NCI-H1105 (cell line): ENCODE measurements at places on chromosomes 1 and 21.

- DNase-seq, result no peak
Measured at GRCh38 chr1:85001742-85002141, 4.8 kb upstream of the MCOLN2 start.

DNA sequence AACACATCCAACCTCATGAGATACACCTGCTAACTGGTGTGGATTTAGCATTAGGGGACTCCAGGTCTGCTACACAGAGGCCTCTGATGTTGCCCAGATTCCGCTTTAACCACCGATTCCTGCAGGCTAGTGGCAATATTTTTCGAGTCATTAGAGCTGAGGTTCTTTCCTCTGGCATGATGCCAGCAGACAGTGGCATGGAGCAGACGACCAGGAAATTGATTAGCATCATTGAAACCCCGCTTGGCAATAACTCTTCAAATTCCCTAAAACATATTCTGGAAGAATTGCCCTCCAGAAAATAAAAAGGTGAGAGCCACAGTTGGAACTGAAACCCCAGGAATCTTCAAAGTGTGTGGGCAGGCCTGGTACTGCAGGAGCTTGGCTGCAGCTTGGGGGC is 28.4 kb upstream of the ETV3 start:
- DNase-seq, result no peak

DNA sequence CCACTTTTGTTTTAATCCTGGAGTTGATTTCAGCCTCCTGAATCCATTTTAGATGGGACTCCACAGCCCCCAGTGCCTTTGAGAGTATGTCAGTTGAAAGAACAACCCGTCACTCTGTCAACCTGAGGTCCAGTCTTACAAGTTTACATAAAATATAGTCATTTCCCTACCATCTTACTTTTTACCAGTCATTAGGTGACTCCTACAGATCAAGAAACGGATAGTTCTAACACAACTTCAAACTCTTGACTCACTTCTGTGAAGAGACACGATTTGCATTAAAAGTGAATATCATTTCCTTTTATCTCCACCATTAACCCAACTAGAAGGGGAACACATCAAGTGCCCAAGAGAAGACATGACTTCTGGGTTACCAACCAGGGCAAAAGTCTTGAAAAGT is 147.1 kb downstream of the NTPCR start:
- no peak for DNase-seq

- peak; percentile 86 for DNase-seq
Measured at GRCh38 chr1:5099558-5099957, 445.1 kb downstream of the AJAP1 start.

DNA sequence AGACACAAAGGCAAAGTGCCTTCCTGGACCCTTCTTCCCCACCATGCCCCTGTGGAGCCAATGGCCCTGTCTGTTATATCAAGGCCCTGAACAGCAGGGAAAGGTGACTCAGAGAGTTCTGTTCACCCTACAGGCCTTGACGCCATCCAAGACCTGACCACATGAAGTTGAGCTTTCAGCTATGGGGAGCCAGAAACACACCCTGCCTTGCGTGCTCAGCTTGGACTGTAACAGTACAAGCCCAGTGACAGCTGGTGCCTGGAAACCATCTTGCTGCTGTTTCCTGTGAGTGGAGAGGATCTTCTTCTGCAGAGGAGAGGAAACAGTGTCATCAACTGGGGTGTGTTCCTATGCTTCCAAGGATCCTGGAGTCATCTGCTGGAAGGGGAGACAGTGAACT is 165.0 kb upstream of the IRF2BP2 start:
- DNase-seq, result no peak

DNA sequence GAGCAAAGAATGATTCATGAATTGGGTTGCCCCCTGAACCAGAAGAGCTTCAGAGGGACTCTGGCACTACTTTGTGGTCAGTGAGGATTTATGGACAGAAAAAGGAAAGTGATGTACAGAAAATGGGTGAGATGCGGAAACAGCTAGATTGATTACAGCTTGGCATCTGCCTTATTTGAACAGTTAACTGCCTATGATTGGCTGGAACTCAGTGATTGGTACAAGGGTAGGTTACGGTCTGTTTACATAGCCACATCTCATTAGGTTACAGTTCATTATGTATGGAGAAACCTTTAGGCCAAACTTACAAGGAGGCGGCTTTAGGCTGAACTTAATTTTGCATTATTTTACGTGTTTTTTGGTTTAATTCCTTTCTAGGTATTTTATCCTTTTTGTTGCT is 29.0 kb upstream of the RHOU start:
- no peak for DNase-seq

DNA sequence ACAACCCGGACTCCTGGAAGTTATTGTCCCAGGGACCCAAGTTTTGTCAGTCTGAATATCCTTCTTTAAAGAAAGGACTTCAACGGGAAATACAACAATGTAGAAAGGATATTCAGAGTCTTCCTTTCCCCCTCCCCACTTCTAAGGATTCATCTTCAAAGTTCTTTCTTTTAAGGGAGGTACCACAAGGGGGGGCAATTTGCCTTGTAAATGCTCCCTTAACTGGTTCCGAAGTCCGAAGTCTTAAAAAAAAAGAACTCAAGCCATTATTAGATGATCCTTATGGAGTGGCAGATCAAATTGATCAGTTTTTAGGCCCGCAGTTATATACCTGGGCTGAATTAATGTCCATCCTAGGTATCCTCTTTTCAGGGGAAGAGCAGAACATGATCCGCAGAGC is 47.0 kb downstream of the SERINC2 start:
- no peak for DNase-seq

DNA sequence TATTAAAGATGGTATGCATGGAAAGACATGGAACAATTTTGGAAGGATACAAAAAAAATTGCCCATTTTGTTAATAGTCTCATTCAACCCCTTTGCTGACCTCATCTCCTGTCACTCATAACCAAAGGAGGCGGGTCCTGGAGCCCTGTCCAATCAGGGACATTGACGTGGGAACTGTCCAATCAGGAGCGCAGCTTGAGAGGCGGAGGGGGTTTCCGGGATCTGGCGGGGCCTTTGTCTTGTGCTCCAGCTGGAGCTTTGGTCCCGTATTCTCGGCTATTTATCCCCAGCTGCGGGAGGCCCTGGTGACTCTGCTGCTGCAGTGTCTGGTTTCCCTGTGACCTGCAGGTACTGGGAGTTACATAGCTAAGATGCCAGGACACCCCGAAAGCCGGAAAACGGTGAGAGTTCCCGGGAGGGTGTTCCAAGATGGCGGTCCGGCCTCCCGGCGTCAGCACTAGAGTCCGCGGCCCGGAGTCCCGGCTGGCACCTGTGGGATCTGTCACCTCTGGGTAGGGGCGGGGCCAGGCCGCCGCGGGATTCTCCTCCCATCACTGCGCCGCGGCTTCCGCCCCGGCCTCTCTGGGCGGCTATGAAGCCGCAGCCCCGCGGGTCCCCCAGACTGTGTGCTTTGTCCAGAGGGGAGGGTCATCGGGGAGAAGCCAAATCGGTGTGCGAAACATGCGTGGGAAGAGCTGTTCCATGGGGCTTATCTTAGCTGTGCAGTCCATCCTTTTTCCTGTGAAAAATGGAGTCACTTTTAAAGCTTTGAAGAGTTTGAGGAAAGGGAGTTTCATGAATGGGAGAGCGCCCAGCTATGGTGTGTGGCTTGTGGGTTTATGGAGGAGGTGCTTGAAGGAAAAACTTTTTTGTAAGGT is at the start of gene ZNF678:
Gene ZNF678, plus strand, starts transcription at position 233 of the 878 bp plus-strand sequence. CDS start 87,436 bp downstream, outside the sequence.
- DNase-seq, result peak; percentile 80
